ENCODE measurements at places on chromosomes 7 and 10.
A peak's percentile ranks its signal among the peaks of the same experiment; 100 is the strongest.

- no peak for DNase-seq
Measured at GRCh38 chr10:60040014-60040662, 133.8 kb upstream of the CCDC6 start.

- no peak for DNase-seq
Measured at GRCh38 chr7:25860275-25861163, 291.5 kb upstream of the NFE2L3 start.

GRCh38 chr10:11609052-11609451, 2.4 kb downstream of the USP6NL start:
- DNase-seq: no peak

DNA sequence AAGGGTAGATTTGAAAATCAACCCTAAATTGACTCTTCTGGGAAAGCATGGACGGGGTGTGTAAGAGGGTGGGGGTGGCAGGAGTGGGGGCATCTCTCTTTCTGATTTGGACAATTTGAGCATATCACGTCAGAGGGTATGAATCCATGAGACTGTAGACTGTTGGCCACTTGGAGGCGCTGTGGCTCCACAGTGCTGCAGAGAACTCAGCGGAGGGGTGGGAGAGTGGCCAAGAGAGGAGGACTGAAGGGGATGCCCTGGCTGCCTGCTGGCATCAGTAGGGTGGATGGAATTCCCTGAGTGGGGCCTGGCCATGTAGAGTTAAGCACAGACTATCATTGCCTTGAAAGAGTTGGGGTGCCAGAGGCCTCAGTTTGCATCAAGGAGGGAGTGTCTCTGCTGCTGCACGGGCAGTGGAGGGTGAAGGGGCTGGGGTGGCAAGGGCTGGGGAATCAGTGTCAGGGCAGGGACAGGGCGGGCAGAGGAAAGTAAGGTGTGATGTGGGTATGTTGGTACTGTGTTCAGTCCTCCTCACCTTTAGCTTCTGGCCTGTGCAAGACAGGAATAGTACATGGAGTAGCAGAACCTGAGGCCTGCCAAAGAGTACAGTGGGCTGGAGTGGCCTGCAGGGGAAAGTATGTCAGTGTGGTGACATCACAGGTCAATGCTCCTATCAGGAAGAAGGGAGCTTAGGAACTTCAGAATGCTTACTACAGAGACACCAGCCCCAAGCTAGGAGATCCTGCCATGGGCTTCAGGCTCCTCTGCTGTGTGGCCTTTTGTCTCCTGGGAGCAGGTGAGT, 133.5 kb upstream of the PRSS58 start:
- DNase-seq: peak; percentile 47

DNA sequence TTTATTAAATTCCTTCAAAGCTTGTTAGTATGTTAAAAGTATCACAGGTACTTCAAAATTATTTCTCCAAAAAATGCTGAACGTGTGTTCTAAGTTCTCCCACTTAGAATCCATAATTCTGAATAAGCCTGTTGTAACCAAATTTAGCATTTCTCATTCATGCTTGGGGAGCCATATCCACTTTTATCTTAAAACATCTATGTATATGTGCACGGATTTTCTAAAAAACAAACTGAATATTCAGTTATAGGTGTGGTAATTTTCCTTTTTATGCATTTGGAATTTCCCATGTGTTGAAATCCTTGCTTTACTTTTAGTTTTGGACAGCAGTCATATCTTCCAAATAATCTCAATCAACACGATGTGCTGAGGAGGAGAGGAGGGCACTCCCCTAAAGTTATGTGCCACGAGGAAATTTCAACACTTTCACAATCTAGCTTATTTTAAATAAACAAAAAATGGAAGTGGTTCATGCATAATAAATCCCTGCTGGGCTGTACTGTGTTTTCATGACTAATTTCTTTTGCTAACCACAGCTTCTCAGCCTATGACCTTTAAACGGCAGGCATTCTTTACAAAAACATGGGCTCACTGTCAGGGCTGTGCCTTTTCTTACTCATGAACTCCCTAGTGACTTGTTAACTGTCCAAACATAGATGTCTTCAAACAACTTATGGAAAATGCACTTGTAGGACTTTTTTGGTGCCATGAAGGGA, 380.3 kb upstream of the SEMA3C start:
- DNase-seq: no peak

DNA sequence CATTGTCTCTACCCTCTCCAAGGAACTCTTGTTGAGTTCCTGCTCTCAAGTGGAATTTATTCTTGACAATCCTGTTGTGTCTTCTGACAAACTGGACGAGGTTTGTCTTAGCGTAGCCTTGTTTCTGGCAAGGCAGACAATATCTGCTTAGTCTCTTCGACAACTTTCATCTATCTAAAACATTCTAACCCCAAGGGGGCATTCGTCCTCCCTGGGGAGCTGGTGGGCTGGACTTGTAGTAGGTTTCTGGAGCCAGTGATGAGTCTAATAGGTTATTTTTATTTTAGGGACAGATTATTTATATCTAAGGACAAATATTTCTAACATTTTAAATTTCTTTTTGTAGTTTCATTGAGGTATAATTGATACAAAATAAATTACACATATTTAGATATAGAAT, 7.3 kb upstream of the C10orf120 start:
- no peak for DNase-seq

DNA sequence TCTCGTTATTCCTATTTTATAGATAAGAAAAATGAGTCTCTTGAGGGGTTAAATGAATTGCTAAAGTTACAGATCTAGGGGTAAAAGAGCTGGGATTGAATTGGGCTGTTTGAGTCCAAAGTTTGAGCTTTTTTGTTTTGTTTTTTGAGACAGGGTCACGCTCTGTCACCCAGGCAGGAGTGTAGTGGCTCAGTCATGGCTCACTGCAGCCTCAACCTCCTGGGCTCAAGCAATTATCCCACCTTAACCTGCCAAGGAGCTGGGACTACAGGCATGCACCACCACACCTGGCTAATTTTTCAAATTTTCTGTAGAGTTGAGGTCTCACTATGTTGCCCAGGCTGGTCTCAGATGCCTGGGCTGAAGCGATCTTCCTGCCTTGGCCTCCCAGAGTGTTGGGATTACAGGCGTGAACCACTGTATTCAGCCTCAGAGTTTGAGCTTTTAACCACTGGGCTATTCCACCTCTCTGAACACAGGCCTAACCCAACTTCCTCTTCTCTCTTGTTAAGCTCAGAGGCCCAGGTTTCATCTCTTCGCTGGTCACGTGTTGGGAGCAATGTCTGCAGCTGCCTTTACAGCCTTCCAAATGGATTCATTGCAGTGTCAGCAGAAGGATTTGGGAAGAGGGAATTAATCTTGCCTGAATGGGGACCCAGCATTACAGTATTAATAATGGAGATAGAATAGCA, 8.0 kb downstream of the SUFU start:
- no peak for DNase-seq

DNA sequence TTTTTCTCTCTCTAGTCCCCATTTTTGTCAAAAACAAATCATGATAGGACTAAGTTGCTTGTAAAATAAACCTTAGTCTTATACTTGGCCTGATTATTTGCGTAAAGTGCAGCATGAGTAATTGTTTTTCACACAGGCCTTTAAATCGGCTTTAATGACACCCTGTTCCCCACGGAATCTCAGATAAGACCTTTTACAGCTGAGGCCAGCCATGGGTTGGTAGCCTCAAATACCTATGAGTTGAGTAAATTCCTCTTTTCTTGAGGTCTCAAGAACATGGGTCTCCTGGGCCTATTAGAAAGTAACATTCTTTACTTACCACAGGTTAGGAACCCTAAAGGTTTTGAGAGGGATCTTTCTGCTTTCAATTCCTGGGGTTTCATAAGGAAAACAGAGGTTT, 761.0 kb upstream of the PHF14 start:
- DNase-seq: no peak

GRCh38 chr10:71214641-71215559, 2.5 kb downstream of the UNC5B start:
- DNase-seq: no peak

- DNase-seq: no peak
Measured at GRCh38 chr10:9382533-9382866, 1328.0 kb downstream of the GATA3 start.

DNA sequence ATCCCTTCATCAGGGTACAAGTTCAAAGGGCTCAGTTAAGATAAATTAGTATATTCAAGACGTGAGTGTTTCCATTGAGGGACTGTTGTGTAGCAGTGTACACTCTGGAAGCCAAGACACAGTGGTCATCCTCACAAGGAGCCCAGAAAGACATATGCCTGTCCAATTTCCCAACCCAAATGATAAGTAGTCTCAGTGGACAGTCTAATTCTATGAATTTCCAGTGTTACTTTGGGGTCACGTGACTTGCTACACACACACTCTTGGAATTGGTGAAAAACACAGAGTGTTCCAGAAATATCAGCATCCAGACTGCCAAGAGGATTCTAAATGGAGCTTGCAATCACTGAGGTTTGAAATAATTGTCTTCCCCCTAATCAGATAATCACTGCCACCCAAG, 365.1 kb downstream of the WDR11 start:
- DNase-seq: no peak

GRCh38 chr10:49831352-49832035, 69.4 kb upstream of the OGDHL start:
- no peak for DNase-seq

DNA sequence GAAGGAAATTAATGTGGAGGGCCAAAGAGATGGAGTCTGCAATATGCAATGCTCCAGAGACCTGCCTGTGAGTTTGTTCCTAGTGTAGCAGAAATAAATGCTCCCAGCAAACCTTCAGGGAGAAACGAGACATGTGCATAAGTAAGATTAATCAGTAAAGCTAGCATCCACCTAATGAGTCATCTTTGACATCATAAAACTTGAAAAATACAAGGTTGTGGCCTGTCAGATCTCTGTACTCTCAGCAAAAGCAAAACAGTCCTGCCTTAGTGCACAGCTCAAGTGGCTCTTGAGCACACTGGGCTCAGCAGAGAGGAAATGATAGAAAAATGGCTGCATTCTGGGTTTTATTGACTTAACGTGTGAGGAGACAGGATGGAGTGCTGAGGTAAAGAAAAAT, 32.5 kb upstream of the ERCC6 start:
- DNase-seq: no peak

DNA sequence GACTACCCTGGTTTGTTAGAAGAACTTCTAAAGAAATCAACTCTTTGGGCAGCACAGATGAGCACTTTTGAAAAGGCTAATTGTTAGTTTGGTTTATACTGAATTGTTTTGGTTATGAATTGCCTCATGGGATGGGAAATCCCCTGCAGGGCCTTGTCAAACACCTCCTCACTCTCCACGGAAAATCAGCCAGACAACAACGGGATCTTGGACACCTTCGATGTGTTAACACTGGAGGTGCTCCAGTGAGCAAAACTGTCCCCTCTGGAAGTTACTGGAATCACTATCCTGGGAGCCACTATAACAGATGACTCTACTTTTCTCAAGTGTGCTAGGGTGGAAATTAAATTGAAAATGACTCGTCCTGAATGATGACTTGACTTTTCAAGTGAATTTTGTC, 38.7 kb downstream of the CDK6 start:
- no peak for DNase-seq

- no peak for DNase-seq
Measured at GRCh38 chr7:6648815-6649104, 11.6 kb downstream of the ZNF316 start.

DNA sequence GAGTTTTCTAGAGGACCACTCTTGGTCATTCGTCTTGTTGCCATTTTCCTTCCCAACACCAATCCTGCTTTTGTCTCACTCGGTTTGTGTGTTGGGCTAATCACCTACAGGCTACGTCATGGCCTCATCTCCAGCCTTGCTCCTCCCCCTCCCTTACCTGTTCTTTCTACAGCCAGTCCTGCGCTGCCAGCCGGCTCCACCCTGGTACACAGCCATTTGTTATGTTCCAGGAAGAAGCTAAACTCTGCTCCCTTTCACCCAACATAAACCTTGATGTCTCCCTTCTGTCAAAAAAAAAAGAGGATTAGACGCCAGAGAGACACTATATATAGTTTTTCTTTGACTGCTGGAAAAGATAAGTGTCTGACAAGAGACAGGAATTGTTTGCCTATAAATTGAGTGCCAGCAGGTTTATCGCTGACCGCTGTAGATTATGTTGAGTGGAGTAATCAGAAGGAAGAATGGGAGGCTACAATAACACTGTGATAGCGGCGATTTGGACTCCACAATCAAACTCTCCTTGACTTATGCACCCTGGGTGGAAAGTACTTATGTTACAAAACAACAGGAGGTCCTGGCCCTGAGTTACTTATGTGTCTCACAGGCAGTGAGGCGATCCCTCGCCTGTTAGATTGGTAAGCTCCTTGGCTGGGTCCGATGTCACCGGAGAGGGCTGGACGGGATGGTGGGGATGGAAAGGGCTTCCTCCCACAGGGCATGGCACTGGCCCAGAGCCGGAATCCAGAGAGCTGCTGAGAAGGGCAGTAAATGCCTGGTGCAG, 171.3 kb upstream of the BMPER start:
- DNase-seq: no peak

GRCh38 chr7:1291845-1292765, 59.4 kb downstream of the UNCX start:
- DNase-seq: no peak

DNA sequence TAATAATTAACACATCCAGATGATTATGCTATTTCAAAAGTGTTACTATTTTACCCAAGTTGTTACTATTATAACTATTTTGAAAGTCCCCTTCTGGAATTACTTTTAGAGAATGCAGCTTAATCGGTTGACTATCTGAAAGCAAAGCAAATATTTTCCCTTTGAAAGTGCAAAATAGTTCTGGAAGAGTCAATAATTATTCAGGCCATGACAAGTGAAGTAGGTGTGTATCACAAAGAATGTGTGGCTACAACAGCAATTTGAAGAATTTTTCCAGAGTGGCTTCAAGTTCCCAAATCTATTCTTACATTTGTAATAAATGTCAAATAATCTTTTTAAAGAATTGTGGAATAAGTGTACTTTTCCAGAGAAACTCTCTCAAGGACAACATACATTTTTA, 42.8 kb downstream of the RNLS start:
- DNase-seq: no peak

Measured in activated T-cell treated with anti-CD3 and anti-CD28 coated beads for 48 hours (primary cell).